ENCODE measurements at places on chromosomes 12 and 14.

DNA sequence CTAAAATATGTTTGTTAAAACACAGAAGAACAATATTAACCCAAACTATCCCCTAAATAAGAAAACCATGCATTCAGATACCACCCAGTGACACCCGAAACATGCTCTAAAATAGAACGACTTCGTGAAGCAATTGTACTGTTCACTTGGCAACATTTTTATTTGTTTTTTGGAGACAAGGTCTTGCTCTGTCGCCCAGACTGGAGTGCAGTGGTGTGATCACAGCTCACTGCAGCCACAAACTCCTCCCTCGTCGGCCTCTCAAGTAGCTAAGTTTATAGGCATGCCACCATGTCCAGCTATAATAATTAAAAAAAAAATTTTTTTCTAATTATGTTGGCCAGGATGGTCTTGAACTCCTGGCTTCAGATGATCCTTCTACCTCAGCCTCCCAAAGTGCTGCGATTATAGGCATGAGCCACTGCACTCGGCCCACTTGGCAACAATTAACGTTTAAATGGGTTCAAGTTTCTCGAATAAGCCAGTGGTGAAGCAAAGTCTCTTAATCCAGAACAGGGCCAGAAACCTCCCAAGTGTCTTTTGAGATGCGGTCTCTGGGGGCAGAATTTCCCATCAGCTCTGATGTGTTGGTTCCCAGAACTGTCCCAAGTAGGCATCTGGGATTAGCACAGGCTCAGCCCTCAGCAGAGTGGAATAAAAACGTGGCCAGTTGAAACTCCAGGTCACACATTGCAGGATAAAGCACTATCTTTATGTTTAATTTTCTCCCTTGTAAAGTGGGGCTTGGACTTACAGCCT, 74.5 kb downstream of the TMCC3 start:
- DNase-seq, result no peak

GRCh38 chr14:32049361-32050088, 27.6 kb upstream of the ARHGAP5 start:
- no peak for DNase-seq

GRCh38 chr12:69880571-69880970, 55.5 kb downstream of the MYRFL start:
- no peak for DNase-seq

DNA sequence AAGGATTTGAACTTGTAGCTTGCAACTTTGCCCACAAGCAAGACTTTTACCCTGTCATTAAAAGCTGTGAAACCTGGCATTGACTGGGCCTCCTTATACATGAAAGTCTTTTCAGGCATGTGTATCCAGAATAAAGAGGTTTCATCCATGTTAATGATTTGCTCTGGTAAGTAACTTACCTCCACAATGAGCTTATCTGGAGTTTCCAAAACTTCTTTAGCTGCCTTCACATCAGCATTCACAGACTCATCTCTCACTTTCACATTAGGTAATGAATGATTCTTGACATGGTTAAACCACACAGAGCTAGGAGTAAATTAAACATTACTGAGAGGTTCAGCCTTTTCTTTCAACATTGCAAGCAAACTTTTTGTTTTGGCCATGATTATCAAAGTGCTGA, 234.4 kb upstream of the CLEC14A start:
- DNase-seq, result no peak

DNA sequence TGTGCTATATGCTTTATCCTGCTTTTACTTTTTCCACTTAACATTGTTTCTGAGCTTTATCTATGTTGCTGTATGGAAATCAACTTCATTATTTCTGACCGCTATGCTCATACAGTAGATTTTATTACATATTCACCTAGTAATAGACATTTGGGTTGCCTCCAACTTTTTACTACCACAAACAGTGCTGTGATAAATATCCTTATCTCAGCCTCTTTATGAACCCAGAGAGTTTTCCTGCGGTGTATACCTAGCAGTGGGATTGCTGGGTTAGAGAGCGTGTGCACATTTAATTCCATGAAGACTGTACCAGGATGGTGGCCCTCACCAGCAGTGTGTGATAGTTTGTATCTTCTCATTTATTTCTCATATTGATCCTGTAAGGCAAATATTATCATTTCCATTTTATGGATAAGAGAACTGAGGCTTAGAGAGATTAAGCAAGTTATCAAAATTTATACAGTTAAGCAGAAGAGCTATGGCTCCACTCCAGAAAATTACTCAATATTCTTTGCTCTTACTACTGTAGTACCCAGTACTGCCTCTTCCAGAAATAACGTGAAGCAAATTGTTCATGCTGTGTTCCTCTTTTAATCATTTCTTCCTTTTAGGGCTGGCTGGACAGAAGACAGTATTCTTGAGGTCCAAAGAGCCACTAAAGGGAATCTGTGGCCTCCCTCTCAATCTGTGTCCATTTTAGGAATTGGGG, 26.3 kb upstream of the CISTR start:
- DNase-seq, result no peak

- DNase-seq, result no peak
Observed at GRCh38 chr12:44397631-44398030, 478.5 kb downstream of the NELL2 start.

DNA sequence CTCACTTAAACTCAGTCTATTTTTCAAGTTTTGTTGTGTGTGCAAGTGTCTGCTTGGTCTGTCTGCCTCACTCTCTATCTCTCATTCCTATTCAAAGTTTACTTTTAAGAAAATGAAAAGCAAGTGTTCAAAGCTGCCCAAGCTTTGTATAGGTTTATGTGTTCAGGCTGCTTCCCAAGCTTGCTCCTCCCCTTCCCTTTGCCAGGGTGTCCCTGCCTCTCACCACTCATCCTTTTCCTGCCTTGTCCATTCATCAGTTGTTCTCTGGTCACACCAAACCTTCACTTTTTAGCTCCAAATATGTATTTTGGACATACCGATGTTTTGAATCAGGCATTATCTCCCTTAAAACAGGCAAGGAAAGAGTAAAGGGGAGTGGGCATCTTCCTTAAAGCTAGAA, 41.3 kb downstream of the STK38L start:
- no peak for DNase-seq

DNA sequence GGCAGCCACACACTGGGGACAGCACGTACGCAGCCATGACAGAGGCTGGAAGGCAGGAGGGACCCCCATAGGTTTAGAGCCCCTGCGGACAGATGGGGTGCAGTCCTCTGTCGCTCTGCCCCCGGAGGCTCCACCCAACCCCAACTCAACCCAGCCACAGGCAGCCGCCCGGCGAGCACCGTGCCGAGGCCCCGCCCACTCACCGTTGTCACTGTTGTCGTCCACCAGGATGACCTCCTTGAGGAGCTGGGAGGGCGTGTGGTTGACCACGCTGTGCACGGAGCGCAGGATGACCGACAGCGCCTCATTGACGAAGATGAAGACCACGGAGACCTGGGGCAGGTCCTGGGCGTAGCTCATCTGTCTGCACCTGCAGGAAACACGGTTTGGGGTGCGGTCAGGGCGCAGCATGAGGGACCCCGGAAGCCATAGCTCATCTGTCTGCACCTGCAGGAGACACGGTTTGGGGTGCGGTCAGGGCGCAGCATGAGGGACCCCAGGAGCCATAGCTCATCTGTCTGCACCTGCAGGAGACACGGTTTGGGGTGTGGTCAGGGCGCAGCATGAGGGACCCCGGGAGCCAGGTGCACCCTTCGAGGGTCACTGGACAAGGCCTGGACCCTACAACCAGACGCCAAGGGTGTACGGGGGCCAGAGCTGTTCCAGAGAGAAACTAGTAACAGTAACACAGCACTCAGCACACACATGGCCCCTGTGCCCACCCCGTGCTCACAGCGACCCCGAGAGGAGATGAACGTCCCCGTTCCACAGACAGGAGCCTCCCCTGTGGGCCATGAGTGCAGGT, 66.9 kb downstream of the GALNT9 start:
- DNase-seq, result no peak

- DNase-seq, result no peak
Observed at GRCh38 chr12:75856235-75856634, 175.3 kb downstream of the PHLDA1 start.

DNA sequence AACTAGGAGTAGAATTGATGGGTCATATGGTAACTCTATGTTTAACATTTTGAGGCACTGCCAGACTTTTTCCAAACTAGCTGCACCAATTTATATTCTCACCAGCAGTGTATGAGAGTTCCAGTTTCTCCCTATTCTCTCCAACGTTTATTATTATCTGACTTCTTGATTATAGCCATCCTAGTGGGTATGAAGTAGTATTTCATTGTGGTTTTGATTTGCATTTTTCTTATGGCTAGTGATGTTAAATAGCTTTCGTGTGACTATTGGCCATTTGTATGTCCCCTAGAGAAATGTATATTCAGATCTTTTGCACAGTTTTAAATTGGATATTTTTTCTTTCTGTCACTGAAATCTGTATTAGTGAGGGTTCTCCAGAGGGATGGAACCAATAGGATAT, 37.8 kb downstream of the HELB start:
- DNase-seq, result no peak

GRCh38 chr12:92132288-92132687, 13.4 kb downstream of the BTG1 start:
- DNase-seq, result peak; percentile 66

GRCh38 chr12:46965880-46966279, 113.5 kb upstream of the PCED1B start:
- no peak for DNase-seq

- DNase-seq, result no peak
Observed at GRCh38 chr14:54579621-54580020, 12.7 kb downstream of the SAMD4A start.

DNA sequence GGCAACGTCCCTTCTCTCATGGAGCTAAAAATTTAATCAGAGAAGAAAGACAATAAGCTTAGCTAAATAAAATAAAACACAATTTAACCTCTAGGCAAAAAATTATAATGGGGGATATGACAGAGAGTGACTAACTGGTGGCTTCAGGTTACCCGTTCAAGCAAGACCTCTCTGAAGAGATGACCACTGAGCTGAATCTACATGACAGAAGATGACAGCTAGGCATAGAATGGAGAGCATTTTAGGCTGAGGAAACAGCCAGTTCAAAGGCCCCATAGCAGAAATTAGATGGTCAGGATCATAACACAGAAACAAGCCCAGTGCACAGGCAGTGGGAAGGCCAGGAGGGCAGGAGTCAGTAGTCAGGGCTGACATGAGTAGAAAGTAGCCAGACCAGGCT, 1094.3 kb downstream of the VRK1 start:
- no peak for DNase-seq

- DNase-seq, result no peak
Observed at GRCh38 chr12:66885115-66885875, 206.4 kb upstream of the GRIP1 start.

DNA sequence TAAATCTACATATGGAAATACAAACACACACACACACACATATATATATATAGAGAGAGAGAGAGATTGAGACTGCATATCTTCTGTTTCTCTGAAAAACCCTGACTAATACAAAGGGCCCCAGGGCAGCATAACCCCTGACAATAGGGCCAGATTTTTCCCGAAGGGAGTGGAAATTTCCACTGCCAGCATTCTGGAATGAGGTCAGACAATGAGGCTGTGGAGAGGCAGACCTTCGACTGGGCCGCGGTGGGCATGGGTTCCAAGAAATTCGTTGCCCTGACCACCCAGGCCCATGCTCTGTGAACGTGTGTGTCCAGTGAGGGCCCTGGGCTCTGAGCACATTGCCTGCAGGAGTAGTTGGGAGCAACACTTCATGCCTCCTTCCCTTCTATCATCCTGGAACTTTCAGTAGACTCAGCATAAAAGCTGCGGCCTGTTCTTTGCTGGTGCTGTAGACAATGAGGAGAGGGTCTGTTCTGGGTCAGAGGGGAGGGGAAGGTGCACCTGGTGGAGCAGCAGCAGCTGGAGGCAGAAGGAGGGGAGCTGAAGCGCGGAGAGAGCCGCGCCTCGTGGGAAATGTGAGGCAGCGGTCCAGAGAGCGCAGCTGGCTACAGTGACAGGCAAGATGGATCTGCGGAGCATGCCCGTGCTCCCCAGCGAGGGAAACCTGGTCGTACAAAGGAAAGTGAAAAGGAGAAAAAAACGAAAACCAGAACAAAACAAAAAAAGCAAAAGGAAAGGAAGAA, 25.6 kb upstream of the CCDC60 start:
- no peak for DNase-seq

DNA sequence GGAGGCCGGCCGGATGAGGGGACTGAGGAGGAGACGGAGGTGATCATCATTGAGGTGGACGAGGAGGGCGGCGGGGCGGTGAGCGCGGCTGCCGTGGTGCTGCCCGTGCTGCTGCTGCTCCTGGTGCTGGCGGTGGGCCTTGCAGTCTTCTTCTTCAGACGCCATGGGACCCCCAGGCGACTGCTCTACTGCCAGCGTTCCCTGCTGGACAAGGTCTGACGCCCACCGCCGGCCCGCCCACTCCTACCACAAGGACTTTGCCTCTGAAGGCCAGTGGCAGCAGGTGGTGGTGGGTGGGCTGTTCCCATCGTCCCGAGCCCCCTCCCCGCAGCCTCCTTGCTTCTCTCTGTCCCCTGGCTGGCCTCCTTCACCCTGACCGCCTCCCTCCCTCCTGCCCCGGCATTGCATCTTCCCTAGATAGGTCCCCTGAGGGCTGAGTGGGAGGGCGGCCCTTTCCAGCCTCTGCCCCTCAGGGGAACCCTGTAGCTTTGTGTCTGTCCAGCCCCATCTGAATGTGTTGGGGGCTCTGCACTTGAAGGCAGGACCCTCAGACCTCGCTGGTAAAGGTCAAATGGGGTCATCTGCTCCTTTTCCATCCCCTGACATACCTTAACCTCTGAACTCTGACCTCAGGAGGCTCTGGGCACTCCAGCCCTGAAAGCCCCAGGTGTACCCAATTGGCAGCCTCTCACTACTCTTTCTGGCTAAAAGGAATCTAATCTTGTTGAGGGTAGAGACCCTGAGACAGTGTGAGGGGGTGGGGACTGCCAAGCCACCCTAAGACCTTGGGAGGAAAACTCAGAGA, 9.6 kb downstream of the MMP14 start:
- DNase-seq, result no peak

- no peak for DNase-seq
Observed at GRCh38 chr14:92317511-92317910, 5.5 kb upstream of the SLC24A4 start.

DNA sequence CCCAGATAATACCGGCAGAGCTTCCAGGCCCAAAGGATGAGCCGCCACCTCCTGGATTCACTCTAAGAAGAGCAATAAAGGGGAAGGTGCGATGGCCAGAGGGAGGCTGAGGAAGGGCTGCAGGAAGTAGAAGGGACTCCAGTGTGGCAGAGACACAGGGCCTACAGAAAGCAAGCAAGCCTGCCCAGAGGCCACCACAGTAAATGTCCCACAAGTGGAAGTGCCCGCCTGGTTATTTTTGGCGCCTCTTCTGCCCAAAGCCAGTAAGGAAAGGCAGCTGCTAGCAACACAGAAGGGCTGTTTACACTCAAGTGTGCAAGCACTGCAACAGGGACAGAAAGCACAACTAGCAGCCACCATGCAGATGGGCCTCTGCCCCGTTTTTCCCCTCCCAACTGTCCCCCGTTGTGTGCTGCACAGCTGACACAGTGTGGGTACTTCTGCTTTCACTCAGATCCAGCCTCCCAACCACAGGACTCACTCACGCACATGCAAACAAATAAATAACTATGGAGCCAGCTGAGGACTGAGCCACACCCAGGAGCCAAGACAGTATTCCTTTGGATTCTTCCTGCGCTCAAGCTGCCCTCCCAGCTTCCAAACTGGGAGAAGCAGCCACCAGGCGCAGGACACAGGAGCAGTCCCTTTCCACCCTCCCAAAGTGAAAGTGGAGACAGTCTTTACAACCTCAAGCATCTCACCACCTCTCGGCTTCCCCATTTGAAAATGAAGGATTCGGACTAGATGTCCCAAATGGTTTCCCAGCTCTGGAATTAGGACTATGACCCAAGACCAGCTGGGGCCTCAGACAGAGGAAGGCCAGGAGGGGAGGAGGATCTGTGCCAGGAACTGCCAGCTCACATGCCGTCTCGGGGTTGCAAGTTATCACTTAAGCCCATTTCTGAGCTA, 40.0 kb upstream of the PNMA1 start:
- DNase-seq, result no peak

GRCh38 chr12:52380271-52380694, 5.2 kb downstream of the KRT84 start:
- no peak for DNase-seq
